ENCODE measurements at places on chromosomes 3 and 15. TPM values are rescaled to one million over a fixed set of nuclear protein-coding genes. Genes with fewer than 3 reads are reported as not detected.

DNA sequence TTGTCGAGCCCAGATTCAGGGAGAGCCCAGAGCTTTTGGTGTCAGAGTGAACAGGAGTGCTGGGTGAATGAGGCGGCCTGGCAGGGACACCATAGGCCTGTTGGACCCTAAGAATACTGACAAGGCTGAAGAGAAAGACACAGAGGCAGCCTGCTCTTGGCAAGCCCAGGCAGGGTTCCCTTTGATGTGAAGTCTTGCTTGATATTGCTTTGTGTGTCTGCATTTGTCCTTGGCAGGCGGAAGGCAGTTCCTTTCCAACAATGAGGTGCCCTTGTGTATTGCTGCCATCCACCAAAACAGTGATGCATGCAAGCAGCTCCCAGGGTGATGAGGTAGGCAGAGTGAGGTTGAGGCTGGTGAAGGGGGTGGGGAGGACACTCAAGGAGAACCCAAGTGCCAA is 152.7 kb upstream of the TSC22D2 start:
- H3K27ac ChIP-seq: peak overlapping the region; percentile 44
- H3K4me1 ChIP-seq: peaks cover 41% of the 10 kb centered on the region
- DNase-seq: peak; percentile 62
- H3K36me3 ChIP-seq: no peaks in the 10 kb centered on the region

DNA sequence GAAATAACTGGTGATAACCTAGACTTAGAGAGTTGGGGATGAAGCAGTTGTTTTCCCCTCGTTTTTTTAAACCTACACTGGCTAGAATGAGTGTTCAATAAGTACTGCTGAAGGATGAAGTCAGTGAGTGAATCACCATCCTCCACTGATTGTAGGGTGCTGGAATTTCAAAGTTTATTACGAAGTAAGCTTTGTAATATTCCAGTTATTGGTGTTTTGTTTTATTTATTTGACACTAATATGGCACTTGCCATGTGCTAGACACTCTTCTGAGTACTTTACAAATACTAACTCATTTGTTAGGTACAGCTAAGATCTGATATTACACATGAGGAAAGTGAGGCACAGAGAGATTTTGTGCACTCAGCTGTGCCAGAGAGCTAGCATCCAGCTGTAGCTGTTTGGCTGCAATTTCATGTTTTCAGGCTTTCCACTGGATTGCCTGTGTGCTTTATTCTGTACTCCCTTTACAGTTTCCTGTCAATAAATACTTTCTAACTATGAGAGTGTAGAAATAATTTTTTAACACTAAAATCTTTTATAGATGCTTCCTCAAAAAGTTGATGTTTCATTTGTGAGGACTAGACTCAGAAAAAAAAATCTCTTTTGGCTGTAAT is 5.8 kb downstream of the MAP2K5 start:
- H3K4me1 ChIP-seq: peaks cover 22% of the 10 kb centered on the region
- H3K4me3 ChIP-seq: no peak overlapping the region
- DNase-seq: no peak
- no peaks in the 10 kb centered on the region for H3K27me3 ChIP-seq

DNA sequence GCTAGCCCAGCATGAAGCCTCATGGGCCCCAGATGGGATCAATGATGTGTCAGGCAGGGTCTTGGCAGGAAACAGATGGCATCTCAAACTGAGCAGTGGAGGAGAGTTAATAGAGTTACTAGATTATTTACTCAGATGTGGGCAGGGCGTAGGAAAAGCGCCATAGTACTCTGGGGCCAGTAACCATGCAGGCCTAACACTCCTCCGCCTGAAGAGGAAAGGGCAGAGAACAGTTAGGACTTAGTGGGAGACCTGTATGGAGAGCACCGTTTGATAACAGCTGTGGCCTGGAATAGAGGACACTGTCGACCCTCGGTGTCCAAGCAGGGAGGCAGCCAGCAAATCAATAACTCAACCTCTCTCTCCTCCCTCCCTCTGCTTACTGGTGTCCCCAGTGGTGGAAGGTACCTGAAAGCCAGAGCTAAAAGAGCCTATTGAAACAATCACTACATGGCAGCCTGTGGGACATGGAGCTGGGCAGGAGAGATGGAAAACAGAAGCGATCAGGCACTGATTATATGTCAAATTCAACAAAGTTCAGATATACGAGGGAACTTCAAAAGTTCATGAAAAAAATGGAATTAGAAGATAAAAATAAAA is 111.4 kb upstream of the CCNL1 start:
- no peak overlapping the region for H3K27ac ChIP-seq
- no peaks in the 10 kb centered on the region for H3K36me3 ChIP-seq
- no peak overlapping the region for H3K4me3 ChIP-seq
- no peak for DNase-seq
- no peaks in the 10 kb centered on the region for H3K4me1 ChIP-seq

GRCh38 chr3:49081429-49081828 is 12.4 kb downstream of the QRICH1 start:
- H3K36me3 ChIP-seq: peaks cover 4% of the 10 kb centered on the region
- H3K4me3 ChIP-seq: no peak overlapping the region
- H3K4me1 ChIP-seq: no peaks in the 10 kb centered on the region
- no peak overlapping the region for H3K27ac ChIP-seq
- H3K27me3 ChIP-seq: no peaks in the 10 kb centered on the region

GRCh38 chr15:77773903-77774302 is 141.2 kb upstream of the LINGO1 start:
- no peaks in the 10 kb centered on the region for H3K36me3 ChIP-seq
- no peaks in the 10 kb centered on the region for H3K27me3 ChIP-seq
- H3K27ac ChIP-seq: no peak overlapping the region
- H3K4me3 ChIP-seq: no peak overlapping the region

GRCh38 chr3:33115024-33115768 is 1.4 kb downstream of the CRTAP start:
- H3K27ac ChIP-seq: peak overlapping the region; percentile 97
- no peak overlapping the region for H3K4me3 ChIP-seq
- H3K4me1 ChIP-seq: peaks cover 24% of the 10 kb centered on the region
- H3K27me3 ChIP-seq: no peaks in the 10 kb centered on the region
- H3K36me3 ChIP-seq: no peaks in the 10 kb centered on the region
- DNase-seq: peak; percentile 63

DNA sequence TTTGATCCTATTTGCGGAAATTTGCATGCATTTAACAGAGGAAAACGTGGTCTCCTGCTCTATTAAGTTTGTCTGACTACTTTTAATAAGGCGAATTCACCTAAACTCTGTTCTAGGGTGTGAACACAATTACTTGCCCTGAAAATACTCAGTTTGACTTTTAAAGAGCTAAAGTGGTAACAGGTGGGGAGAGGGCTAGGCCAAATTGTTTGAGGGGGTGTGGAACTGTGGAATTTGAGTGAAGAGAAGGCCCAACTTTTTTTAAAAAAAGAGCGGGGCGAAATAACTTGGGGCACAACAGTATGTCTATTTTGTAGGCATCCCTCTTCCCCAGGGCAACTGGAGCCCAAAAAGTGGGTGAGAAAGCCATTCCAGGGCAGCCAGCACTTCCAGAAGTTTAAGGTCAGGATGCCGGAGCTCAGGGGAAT is 580 bp upstream of the FXR1 start:
- peak overlapping the region; percentile 87 for H3K27ac ChIP-seq
- H3K36me3 ChIP-seq: no peaks in the 10 kb centered on the region
- H3K4me1 ChIP-seq: peaks cover 29% of the 10 kb centered on the region
- peak overlapping the region; percentile 67 for H3K4me3 ChIP-seq
- no peak for DNase-seq

DNA sequence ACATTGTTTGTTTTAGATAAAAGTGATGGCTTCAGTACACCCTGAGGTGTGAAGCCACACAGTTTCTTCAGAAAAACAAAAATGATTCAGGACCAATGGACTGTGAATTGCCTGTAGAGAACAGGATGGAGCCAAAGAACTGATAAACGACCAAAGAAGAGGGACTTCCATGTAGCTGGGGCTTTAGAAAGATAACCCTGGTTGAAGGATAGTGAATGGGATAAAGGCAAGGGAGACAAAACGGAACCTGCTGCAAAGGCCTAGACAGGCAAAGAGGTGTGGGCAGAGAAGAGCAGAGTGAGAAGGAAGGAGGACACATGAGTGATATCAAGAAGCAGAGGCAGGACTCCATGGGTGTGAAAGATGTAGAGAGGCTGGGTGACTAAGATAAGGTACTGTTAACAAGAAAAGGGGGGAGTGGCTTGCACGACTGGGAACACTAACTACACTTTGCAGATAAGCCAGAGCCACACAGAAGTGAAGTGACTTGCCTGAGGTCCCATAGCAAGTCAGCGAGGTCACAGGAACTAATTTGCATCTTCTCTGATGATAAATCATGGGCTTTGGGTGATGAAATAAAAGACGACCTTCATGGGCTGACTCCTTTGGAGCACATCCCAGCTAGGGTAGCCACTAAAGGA is 44.3 kb downstream of the RAB6B start:
- no peaks in the 10 kb centered on the region for H3K27me3 ChIP-seq
- DNase-seq: no peak
- no peak overlapping the region for H3K27ac ChIP-seq
- H3K4me3 ChIP-seq: no peak overlapping the region
- no peaks in the 10 kb centered on the region for H3K4me1 ChIP-seq
- H3K36me3 ChIP-seq: no peaks in the 10 kb centered on the region

DNA sequence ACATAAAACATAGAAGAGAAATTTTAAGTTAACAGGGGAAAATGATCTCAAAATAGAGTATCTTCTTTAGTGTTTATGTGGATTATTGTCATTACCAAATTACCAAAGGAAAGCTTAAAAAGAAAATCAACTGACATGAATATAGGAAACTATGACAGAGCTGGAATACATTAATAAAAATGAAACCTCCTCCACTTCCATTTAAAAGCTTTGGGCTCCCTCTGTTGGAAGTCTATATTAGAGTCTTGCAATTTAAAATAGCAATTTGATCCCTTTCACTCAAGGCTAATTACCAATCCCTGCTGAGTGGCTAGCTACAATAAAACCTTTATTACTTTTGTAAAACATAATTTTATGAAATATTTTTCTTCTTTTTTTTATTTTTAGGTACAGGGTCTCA is 61.4 kb upstream of the IMPG2 start:
- H3K4me3 ChIP-seq: no peak overlapping the region
- H3K36me3 ChIP-seq: no peaks in the 10 kb centered on the region
- H3K27me3 ChIP-seq: no peaks in the 10 kb centered on the region
- H3K27ac ChIP-seq: no peak overlapping the region

GRCh38 chr3:67526246-67526645 is 128.2 kb downstream of the SUCLG2 start:
- no peak overlapping the region for H3K27ac ChIP-seq
- H3K4me1 ChIP-seq: no peaks in the 10 kb centered on the region
- no peak overlapping the region for H3K4me3 ChIP-seq
- DNase-seq: no peak
- H3K27me3 ChIP-seq: no peaks in the 10 kb centered on the region

- H3K4me3 ChIP-seq: no peak overlapping the region
- no peaks in the 10 kb centered on the region for H3K36me3 ChIP-seq
- no peaks in the 10 kb centered on the region for H3K27me3 ChIP-seq
- no peak for DNase-seq
Observed at GRCh38 chr3:56197259-56197965, 270.9 kb downstream of the ERC2 start.

DNA sequence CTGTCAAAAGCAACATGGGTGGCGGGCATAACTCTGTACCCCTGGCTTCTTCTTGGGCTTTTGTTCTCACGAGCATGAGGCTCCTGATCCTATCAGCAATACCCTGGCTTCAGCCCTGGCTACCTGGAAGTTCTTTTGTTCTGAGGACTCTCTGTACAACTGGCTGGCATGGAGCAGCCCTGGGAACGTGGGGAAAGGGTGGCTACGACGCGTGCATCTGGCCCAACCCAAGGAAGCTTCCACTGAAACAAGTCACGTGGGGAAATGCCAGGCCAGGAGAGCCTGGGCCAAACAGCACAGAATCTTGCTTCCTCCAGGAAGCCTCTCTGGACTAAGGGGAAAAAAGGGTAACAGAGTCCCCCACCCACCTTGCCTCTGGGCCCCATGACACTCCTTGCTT is 22.7 kb upstream of the ATP2B2 start:
- no peak overlapping the region for H3K4me3 ChIP-seq
- DNase-seq: no peak
- no peaks in the 10 kb centered on the region for H3K27me3 ChIP-seq
- no peaks in the 10 kb centered on the region for H3K36me3 ChIP-seq

- H3K36me3 ChIP-seq: no peaks in the 10 kb centered on the region
- H3K4me3 ChIP-seq: no peak overlapping the region
- no peak overlapping the region for H3K27ac ChIP-seq
Observed at GRCh38 chr3:71264840-71265239, 318.7 kb downstream of the FOXP1 start.

GRCh38 chr3:145857956-145858355 is 303.0 kb downstream of the PLOD2 start:
- H3K27ac ChIP-seq: no peak overlapping the region
- H3K36me3 ChIP-seq: no peaks in the 10 kb centered on the region
- H3K4me1 ChIP-seq: peaks cover 5% of the 10 kb centered on the region
- H3K4me3 ChIP-seq: no peak overlapping the region
- H3K27me3 ChIP-seq: no peaks in the 10 kb centered on the region
- DNase-seq: no peak

- DNase-seq: no peak
- no peaks in the 10 kb centered on the region for H3K36me3 ChIP-seq
- no peak overlapping the region for H3K27ac ChIP-seq
- H3K27me3 ChIP-seq: no peaks in the 10 kb centered on the region
- H3K4me1 ChIP-seq: no peaks in the 10 kb centered on the region
- no peak overlapping the region for H3K4me3 ChIP-seq
Observed at GRCh38 chr3:191085091-191085490, 114.0 kb upstream of the OSTN start.

- no peaks in the 10 kb centered on the region for H3K4me1 ChIP-seq
- H3K27me3 ChIP-seq: no peaks in the 10 kb centered on the region
- H3K4me3 ChIP-seq: no peak overlapping the region
- H3K36me3 ChIP-seq: no peaks in the 10 kb centered on the region
Observed at GRCh38 chr15:33182278-33182905, 12.1 kb downstream of the FMN1 start.

- H3K4me3 ChIP-seq: no peak overlapping the region
- H3K27me3 ChIP-seq: no peaks in the 10 kb centered on the region
- DNase-seq: peak; percentile 67
- no peak overlapping the region for H3K27ac ChIP-seq
Observed at GRCh38 chr3:48273594-48274211, 32.8 kb downstream of the ZNF589 start.

- H3K4me1 ChIP-seq: no peaks in the 10 kb centered on the region
- no peaks in the 10 kb centered on the region for H3K27me3 ChIP-seq
- H3K36me3 ChIP-seq: no peaks in the 10 kb centered on the region
- DNase-seq: no peak
- H3K4me3 ChIP-seq: no peak overlapping the region
Observed at GRCh38 chr15:68354923-68355322, 77.0 kb downstream of the ITGA11 start.

- peak overlapping the region; percentile 61 for H3K4me3 ChIP-seq
- H3K36me3 ChIP-seq: no peaks in the 10 kb centered on the region
- H3K27me3 ChIP-seq: no peaks in the 10 kb centered on the region
- peaks cover 45% of the 10 kb centered on the region for H3K4me1 ChIP-seq
- peak overlapping the region; percentile 87 for H3K27ac ChIP-seq
- no peak for DNase-seq
Observed at GRCh38 chr3:25662736-25663320, 1.9 kb downstream of the TOP2B start.

Gene P2RY12
- total RNA-seq: 0.78 TPM

Gene LRRIQ4
- not detected for total RNA-seq

Gene ETFA
- total RNA-seq: 62.8 TPM

Gene NTRK3
- 0.66 TPM for total RNA-seq

Gene GABRB3
- total RNA-seq: 7.3 TPM

Gene LRRN1
- total RNA-seq: 7.5 TPM

Gene PSTPIP1
- total RNA-seq: 3.3 TPM

Gene ITIH3
- total RNA-seq: 1.6 TPM

Gene BFSP2
- total RNA-seq: not detected

Gene NIT2
- total RNA-seq: 32.6 TPM

Gene TM4SF4
- 53.2 TPM for total RNA-seq

Gene RASGRP1
- total RNA-seq: 15.5 TPM

Gene CCDC14
- total RNA-seq: 38.2 TPM

All from body of pancreas (tissue), 4 donors.